Endothelial cell of umbilical vein (primary cell): ENCODE measurements at places on chromosomes 5 and 9.
A peak's percentile ranks its signal among the peaks of the same experiment; 100 is the strongest.

GRCh38 chr5:139394123-139394653 lies 716 bp downstream of the PROB1 start:
- peak; percentile 34 for DNase-seq

DNA sequence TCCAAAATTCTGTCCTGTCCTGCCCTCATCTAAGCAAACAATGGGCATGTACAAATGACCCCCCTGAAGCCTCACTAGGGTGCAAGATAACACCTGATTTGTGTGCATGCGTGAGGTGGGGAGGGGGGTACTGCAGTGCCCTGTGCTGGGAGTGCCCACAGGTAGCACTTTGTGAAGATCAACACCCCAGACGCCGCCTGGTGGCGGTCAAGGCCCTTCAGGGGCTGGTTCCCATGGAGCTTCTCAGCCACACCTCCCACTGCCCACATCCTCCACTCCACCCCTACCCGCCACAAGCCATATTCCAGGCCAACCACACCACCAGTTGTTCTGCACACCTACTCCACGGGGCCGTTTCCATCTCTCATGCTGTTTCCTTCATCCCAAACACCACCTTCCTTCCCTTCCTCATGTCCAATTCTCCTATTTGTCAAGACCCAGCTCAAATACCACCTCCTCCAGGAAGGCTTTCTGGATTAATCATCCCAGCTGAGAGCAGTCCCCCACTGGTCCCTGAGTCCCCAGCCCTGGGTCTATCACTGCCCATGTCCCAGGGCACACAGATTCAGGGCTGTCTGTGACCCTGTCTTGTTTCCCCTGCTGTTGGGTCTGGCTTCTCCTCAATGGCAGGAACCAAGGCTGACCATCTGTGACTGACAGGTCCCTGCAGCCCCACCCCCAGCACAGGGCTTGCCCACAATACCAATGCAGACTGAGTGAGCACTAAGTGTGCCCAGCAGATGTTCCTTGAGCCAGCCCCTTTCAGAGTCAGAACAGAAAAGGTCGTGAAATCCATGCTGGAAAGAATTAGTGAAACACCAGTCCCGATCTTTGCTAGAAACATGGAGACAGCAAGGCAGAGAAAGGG lies 178.4 kb downstream of the PAX5 start:
- peak; percentile 3 for DNase-seq

GRCh38 chr5:167777746-167778145 lies 513.7 kb upstream of the WWC1 start:
- DNase-seq = no peak

DNA sequence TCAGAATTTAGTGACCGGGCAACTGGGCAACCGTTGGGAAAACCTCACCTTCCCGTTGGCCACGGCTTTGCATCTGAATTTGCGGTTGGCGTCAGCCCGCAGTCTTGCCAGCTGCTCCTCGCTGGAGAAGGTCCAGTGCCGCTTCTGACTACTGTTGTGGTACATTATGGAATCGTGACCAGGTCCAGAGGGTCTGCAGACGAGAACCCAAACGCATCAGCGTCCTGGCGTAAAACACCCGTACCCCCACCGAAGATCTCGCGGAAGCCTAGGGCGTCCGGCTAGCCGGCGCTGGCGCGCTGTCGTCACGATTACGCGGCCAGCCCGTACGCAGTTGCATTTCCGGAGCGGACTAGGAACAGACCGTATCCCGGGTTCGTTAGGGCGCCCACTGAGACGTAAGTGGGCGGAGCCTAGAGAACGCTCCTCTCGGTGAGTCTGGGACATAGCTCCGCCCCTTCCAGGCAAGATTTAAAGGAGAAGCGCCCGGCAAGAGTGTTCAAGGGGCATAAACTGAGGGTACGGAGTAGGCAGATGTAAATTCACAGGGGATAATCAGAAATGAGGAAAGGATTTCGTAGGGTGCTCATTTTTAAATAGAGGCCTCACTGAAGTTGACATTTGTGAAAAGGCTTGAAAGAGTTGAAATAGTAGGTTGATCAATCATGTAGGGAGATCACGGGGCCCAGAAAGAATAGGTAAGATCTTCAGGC lies at the start of gene CCNH:
Gene CCNH, minus strand, starts transcription at position 301 of the 713 bp plus-strand sequence. Its CDS starts 136 bp downstream, at position 165.
- peak; percentile 98 for DNase-seq

DNA sequence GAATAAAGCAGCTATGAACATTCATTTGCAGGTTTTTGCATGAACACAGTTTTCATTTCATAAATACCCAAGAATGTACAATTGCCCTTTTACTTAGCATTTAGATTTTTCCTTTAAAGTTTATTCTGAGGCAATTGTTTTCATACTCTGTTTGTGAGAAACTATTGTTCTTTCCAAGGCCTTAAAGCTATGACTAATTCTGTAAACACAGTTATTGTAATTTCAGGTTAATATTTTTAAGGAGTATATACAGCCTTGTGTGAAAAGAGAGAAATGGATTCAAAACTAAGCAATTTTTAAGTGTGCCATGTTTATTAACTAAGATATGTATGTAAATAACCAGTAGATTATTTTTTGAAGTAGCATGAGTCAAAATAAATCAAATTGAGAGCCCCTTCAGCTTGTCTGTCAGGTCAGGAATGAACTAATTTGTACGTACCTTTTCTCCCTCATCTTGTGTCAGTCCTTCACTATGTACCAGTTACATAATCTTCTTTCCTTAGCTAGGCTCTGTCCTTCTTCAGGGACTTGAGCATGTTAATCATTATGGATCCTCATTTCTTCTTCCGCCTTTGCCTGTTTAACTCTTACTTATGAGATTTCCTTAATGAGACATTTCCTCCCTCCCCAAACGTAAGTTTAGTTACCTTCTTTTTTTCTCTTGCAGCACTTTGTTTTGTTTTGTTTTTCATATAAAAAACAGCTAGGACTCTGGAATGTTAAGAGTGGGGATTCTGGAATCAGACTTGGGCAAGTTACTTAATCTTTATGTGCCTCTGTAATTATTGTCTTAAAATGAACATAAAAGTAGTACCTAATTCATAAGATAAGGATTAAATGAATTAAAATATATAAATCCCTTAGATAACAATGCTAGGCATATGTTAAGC lies 63.6 kb downstream of the NIPBL start:
- DNase-seq = peak; percentile 76

- DNase-seq = no peak
Observed at GRCh38 chr5:78594021-78594420, 54.6 kb downstream of the LHFPL2 start.

GRCh38 chr5:168314735-168315411 lies 23.4 kb downstream of the WWC1 start:
- DNase-seq = no peak

GRCh38 chr9:107784235-107784958 lies 294.8 kb upstream of the KLF4 start:
- DNase-seq = peak; percentile 27

GRCh38 chr9:36676778-36677485 lies 104.2 kb downstream of the MELK start:
- DNase-seq = no peak

- DNase-seq = no peak
Observed at GRCh38 chr9:5557606-5558587, 47.6 kb downstream of the PDCD1LG2 start.

DNA sequence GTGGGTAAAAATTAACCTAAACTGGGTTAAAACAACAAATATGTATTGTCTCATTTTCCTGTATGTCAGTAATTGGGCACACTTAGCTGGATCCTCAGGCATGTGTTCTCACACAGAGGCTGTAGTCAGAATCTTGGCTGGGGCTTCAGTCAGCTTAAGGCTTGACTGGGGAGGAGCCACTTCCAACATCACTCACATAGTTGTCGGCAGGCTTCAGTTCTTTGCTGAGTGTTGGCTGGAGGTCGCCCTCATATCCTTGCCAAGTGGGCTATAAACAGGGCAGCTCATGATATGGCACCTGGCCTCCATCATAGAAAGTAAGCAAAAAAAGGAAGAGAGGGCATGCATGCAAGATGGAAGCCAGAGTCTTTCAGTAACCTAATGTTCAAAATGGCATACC lies 173.0 kb downstream of the GIN1 start:
- no peak for DNase-seq
